PC-3 (cell line): ENCODE measurements at places on chromosomes 12 and 14.
A peak's percentile ranks its signal among the peaks of the same experiment; 100 is the strongest.

DNA sequence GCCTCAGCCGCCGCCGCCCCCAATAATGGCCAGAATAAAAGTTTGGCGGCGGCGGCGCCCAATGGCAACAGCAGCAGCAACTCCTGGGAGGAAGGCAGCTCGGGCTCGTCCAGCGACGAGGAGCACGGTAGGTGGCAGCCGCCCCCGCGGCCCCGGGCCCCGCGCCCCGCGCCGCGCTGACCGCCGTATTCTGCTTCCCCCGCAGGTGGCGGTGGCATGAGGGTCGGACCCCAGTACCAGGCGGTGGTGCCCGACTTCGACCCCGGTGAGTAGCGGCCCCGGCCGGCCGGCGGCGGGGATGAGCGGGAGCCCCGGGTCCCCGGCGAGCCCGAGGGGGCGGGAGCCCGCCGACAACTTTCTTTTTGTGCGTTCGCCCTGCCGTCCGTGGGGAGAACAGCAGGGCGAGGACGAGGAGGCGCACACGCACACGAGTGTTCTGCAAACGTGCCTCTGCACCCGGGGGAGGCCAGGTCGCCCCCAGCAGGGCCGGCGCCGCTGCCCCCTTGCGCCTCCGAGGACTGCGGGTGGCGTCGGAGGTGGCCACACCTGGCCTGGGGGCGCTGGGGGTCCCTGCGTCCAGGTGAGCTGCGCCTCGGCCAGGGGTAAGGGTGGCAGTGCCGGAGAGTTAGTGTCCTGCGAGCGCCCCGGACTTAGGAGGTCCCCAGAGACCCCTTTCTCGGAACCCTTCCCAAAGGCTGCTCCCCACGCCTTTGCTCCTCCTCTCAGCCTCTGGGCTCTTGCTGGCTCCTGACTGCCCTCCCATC, 794 bp downstream of the RCOR1 start:
- peak; percentile 28 for DNase-seq

GRCh38 chr14:59091404-59091803, 97.1 kb upstream of the DAAM1 start:
- no peak for DNase-seq

GRCh38 chr12:93708952-93709351, 31.8 kb downstream of the CRADD start:
- peak; percentile 15 for DNase-seq

DNA sequence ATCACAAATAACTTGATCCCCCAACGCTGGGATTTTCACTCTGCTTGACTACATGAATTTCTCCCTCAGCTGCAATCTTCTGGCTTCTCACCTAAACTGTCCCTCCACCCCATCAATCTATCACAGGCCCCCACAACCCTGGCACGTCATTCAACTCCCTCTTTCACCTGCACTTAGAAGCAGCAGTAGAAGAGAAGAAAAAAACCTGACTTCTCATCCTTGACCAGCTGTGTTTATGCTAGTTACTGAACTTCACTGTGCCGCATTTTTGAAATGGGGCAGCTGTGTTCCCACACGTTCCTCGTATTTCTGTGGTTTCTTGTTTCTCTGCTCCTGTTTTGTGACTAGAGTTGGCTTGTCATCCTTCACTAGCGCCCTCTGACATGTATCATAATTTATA, 35.0 kb downstream of the ITPR2 start:
- DNase-seq = no peak

- DNase-seq = no peak
Measured at GRCh38 chr14:96027431-96028355, 11.5 kb upstream of the C14orf132 start.

DNA sequence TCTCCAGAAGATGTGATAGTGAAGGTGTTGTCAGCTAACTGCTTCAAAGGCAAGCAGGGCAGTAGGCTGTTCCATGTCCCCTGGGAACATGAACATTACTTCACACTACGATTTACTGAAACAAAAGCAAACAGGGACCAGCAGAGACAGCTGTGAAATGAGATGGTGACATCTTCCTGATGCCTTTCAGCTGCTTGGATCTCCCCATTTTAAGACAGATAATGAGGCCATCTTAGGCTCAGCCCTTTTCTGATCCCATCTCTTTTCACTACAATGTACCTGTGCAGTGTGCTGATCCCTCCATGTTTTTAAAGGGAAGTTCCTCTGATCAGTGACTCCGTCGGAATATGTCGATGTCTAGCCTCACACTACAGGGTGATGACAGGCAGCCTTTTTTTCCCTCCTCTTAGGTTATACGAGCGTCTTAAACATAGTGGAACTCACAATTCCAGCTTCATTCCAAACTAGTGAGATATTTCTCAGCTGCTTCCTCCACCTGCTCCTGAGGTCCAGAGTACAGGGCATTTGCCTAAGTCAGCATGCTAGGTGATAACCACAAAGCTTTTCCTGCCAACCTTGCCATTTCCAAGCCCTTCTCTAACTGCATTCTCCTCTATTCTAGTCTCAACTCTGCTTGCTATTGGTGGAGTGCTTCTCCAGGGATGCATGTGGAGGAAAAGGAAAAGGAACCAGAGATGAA, 87.6 kb upstream of the EGLN3 start:
- no peak for DNase-seq
